ENCODE measurements at places on chromosomes 6 and 20. TPM values are rescaled to one million over a fixed set of nuclear protein-coding genes. Genes with fewer than 3 reads are reported as not detected.

DNA sequence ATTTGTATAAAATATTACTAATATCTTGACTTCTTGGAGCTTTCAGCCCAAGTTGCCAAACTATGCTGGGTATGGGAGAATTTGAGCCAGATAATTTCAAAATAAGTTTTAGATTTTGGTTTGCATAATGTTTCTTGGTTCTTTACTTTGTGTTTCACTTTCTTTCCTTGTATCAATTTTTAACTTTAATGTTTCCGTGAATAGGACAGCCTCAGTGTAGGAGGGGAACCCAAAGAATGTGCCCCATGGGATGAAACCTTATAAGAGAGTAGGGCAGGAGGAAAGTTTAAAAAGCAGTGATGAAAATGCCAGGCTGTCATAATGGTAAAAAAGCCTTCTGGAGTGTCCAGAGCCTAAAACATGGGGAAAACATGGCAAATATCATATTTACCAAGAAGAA, 252.4 kb upstream of the IRAK1BP1 start:
- no peak for DNase-seq

Gene ZC3H12D
- polyA plus RNA-seq = 0.02 TPM

Gene FLRT3
- polyA plus RNA-seq = 0.64 TPM

- DNase-seq = no peak
Observed at GRCh38 chr6:33827546-33828451, 24.0 kb upstream of the MLN start.

DNA sequence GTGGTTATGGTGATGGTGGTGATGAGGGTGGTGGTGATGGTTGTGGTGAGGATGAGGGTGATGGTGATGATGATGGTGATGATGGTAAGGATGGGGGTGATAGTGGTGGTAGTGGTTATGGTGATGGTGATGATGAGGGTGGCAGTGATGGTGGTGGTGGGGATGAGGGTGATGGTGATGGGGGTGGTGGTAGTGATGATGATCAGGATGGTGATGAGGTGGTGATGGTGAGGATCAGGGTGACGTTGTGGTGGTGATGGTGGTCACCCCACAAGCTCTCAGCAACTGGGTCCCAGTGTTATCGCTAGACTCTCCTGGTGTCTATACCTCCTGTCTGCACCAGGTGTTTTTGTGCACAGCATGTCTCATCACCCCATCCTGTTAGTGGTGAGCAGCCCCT, 85.0 kb downstream of the TMEM242 start:
- no peak for DNase-seq

GRCh38 chr6:137724018-137724403, 143.0 kb upstream of the TNFAIP3 start:
- DNase-seq = no peak

Gene CRYBG1
- polyA plus RNA-seq = 1.4 TPM

GRCh38 chr6:142240179-142240578, 61.6 kb upstream of the ADGRG6 start:
- DNase-seq = no peak

DNA sequence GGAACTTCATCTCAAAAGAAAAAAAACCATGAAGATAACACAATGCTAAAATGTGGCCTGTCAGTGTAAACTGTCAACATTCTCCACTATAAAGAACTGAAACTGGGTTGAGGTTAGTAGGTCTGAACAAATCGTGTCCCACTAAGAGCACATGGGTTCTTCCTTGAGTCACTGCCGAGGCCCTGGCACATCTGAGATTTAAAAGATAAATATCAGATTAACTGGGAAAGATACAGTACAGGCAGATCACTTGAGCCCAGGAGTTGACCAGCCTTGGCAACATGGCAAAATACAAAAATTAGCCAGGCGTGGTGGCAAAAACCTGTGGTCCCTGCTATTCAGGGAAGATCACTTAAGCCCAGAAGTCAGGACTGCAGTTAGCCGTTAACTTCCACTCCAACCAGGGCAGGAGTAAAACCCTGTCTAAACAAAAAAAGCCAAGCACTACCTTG, 5.6 kb downstream of the EEF1A1 start:
- no peak for DNase-seq

GRCh38 chr6:138012682-138013081, 94.5 kb downstream of the PERP start:
- DNase-seq = no peak

GRCh38 chr6:33390767-33391277, 801 bp upstream of the KIFC1 start:
- no peak for DNase-seq

Gene FRMD1
- not detected for polyA plus RNA-seq

DNA sequence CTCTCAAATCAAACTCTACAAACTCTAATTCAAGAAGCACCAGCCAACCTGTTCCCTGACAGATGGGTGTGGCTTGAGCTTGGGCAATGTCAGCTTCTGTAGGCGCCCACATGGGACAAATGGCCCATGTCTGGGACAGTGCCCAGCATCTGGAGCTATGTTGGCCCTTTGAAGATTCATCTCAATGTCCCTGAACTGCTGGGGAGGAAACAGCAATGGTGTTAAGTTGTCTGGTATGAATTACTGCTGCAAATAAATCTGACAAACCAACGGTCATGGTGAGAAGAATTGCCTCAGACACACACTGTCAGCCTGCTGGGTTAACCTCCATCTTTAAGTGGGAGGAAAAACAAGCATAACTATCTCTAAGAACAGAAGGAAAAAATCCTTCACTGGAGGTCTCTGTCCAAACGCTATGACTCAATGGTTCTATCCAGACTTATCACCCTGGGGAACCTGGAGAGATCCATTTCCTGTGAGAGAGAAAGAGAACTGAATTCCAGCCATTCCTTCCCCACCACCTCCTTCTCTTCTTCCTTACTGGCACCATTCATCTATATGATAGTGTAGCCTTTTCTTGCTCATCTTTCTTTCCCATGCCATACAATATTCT, 274.9 kb downstream of the CDH26 start:
- no peak for DNase-seq

All from BJ (cell line).